ENCODE measurements at places on chromosomes 4 and X.
A peak's percentile ranks its signal among the peaks of the same experiment; 100 is the strongest.

DNA sequence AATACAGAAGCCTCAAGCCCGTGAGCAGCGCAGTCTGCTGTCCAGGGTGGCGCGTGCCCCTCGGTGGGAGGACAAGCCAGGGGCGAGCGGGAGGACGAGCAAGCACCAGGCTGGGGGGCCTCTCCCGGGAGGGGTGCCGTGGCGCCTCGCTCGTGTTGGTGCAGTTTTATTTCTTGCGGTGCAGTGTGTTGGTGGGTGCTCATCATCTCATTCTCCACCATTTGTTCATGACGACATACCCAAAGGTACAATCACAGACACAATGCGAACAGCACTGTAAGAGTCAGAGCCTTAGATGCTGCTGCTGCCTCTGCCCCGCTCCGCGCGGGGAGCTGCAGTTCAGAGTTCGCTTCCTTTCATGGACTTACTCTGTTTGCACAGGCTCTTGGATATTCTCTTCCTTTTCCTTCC lies 30.3 kb downstream of the RGS12 start:
- DNase-seq = no peak

DNA sequence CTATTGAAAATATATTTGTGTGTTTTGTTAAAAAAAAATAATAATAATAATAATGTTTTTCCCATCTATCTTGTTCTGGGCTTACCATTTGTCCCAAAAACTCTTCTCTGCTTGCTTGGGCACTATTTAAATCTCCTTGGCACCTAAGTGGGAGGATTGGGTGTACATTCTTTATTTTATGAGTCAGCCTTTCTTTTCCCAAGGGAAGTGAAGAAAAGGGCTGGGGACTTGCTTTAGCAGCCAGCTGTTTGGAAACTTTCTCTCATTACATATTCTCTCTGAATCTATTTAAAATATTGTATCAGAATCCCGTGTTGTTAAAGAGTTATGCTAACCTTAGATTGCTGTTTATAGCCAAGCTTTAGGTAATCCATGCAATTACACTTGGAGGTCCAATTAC lies 2332.4 kb downstream of the ARAP2 start:
- DNase-seq = no peak

GRCh38 chr4:88533088-88533790 lies 9.7 kb upstream of the PYURF start:
- DNase-seq = no peak

- DNase-seq = no peak
Measured at GRCh38 chr4:5365071-5366008, 314.1 kb downstream of the STK32B start.

GRCh38 chr4:170853422-170854021 lies 763.8 kb upstream of the AADAT start:
- DNase-seq = no peak

DNA sequence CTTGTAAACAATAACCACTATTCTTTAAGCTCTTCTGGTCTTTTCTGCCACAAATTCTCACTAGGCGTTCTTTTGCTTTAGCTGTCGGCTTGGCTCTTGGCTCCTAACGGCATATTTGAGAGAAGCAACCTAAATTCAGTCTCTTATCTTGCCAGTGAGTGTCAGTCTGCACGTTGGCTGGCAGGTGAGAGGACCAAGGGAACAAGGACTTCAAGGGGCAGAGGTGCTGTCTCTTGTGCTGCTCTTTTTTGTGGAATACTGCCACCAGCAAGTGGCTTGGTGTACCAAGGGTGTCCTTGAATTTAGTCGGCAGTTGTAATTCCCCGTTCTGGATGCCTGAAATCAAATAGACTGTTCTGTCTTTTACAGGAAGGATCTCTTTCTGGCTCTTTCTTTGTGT lies 77.8 kb upstream of the SLC4A4 start:
- DNase-seq = no peak

DNA sequence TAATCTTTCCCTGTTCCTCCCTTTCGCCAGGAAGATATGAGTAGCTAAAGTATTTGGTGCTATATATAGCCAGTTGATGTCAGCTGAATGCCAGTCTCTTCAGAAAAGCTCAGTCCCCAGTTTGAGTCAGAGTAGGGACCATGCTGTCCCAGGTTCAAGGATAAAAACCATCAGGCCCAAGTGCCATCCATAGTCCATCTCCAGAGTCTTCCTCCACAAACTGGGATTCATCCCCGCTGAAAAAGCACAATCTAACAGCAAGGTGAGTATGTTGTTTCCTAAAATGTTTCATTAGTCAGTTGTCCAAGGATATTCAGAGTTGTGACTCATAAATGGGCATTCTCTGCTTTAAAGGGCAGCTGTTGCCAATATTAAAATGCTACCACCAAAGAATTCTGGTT lies at the start of gene MYOZ2:
Gene MYOZ2, plus strand, starts transcription at position 112 of the 401 bp plus-strand sequence. CDS start 694 bp downstream, outside the sequence.
- no peak for DNase-seq

- no peak for DNase-seq
Measured at GRCh38 chrX:41352329-41352838, 18.4 kb downstream of the DDX3X start.

- DNase-seq = no peak
Measured at GRCh38 chr4:107888237-107888636, 43.1 kb upstream of the CYP2U1 start.

DNA sequence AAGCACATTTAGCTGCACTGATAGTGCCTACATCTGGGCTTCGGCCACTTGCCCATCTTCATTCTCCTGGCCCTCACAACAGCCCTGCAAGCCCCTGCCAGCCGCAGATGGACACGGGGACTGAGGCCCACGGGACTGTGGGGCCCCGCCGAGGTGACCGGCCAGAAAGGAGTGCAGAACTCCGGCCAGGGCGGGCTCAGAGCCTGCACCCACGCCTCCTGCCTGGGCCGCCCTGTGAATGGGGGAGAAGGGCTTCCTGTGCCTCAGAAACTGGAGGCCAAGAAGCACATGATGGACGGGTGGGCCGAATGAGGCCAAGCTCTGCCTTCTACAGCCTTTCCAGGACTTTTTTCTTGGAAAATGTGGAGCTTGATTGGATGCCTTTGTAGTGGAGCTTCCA lies 35.7 kb upstream of the HGFAC start:
- DNase-seq = no peak

GRCh38 chr4:37740546-37740945 lies 54.4 kb upstream of the RELL1 start:
- DNase-seq = no peak

DNA sequence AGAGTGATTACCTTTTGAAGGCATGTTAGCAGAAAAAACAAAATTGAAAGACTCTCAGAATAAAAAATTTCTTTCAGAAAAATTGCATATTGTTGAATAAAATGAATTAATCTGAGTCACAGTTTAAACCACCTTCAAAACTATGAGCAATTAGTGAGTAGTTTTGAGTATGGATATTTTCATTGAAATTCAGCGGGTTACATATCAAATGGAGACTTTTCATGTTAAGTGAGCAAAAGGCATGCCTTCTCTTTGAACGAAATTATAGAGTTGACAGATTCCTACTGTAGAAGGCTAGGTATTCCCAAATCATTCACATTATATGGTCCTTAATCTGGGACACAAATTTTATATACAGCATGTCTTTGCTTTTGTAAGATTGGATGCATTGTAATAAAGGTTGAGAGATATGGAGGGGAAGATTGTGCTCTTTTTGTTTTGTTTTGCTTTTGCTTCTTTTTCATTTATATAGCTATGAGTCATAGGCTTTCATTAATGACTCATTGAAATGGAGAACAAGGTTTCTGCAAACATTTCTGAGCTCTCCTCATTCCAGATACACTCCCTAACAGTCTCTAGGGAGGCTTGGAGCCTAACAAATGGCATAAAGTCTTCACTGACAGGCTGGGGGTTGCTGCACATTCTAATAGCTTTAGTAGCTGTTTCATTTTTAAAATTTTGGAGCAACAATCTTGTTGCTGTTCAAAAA lies 21.6 kb downstream of the PCDH18 start:
- DNase-seq = no peak

- no peak for DNase-seq
Measured at GRCh38 chr4:158079661-158080060, 93.2 kb downstream of the GASK1B start.

GRCh38 chrX:281166-281999 lies at the start of gene PLCXD1:
Gene PLCXD1, plus strand, starts transcription at chrX:281381. Its CDS starts 2,807 bp downstream, at chrX:284188.
- DNase-seq = no peak

- no peak for DNase-seq
Measured at GRCh38 chr4:152206185-152206584, 329.7 kb downstream of the FBXW7 start.

GRCh38 chr4:43148481-43148880 lies 256.0 kb downstream of the GRXCR1 start:
- no peak for DNase-seq

- DNase-seq = no peak
Measured at GRCh38 chr4:144739511-144740033, 93.6 kb downstream of the HHIP start.

- no peak for DNase-seq
Measured at GRCh38 chrX:72536542-72536941, 36.1 kb downstream of the HDAC8 start.

DNA sequence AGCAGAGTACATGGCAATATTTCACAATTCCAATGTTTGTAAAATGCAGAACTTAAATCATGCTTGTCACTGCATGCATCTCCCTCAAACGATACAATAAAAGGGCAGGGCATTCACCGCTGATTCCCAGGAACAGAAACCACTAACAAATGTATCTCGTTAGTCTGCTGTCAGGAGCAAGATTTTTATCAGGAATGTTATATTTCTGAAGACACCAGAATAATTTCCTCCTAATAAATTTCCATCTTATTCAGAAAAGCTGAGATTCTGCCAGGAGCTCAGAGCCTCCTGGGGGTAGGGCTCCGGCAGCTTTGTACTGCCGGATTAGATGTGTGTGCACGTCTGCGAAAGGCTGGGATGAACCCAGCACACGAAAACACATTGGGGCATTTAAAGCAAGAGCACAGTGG lies 54.0 kb upstream of the LDB2 start:
- DNase-seq = no peak

- DNase-seq = no peak
Measured at GRCh38 chr4:85369703-85370380, 105.1 kb upstream of the ARHGAP24 start.

GRCh38 chrX:134258202-134258601 lies 21.2 kb downstream of the CCDC160 start:
- DNase-seq = no peak

- peak; percentile 11 for DNase-seq
Measured at GRCh38 chr4:71187404-71188155, 151.2 kb upstream of the SLC4A4 start.

DNA sequence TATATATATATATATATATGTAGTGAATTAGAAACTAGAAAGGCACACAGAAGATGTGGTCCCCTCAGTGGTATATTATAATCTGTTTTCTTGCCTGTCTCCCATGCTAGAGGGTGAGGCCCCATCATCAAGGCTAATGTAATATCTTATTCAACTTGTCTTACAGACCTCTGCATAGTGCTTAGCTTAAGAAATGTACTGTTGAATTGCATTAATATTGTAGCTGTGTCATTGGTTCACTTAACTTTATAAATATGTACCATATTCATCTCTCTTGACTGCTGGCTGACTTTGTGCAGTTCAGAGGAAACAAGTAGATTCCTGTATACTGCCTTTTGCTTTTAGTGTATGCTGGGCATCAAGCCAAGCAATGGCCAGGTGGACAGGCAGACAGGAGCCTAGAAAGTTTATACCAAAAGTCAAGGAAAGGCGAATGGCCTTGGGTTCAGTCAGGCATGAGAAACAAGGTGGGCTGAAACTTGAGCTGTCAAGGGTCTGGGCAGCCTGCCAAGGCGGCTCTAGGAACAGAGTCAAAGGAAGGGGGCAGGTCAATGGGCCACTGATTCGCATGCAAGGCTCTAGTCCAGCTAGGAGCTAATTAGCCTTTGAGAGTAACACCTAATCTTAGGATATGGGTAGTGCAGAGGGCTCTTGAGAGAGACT lies 78.8 kb upstream of the LEF1 start:
- no peak for DNase-seq

DNA sequence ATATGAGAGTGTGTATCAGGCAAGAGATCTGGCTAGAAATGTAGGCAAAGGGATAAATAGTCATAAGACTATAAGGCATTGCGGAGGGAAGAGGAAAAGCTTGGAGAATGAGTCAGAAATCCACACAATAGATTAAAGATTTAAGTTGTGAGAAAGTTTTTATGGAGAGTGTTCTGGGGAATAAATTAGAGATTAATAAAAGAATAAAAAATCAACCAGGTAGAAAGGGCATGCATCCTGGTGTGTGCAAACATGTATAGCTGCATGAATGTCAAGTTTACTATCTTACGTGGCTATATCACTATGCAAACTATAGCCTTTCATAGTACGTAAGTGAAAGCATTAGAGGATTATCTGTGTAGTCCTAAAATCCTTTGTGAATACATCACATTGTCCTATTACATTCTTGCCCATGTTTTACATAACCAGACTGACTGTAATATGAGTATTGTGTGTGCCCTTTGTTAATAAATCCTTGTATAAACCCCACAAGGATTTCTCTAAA lies 36.9 kb downstream of the SNCA start:
- DNase-seq = no peak

DNA sequence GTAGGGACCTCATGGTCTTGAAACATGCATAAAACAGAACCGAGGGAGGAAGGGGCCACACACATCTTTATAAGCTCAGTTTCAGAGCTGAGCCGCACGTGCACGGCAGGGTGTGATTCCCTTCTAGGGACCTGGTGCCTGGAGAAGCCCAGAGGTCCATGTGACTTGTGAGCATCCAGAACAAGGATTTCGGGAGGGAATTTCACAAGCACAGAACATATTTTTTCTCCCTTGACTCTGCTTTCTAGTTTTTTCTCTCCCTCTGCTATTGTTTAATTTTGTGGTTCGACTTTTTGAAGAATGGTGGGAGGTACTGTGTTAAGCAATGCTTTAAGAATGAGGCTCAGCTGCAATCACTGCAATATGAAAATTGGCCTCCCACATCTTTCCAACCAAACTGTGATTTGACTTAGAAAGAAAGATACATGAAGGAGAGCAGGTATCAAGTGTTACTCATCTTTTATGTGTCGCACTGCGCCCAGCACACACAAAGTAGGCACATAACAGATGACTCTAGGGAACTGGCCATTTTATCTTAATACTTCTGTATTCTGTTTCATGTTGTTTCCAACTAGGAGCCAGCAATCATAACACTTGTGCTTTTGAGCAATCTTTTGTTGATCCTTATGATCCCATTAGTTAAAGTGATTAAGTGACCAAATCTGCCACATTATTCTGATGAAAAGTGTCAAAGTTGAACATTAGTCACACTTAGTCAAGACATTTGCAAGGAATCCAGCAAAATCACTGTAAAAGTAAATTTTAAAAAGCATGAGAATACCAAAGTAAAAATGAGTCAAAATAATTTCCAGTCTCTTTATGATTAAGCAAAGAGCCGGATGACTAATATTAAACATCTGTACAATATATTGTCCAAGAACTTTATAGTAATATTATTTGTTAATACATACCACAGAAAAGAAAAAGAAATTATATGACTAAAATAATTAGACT lies 86.4 kb downstream of the SHISA3 start:
- DNase-seq = no peak
